ENCODE measurements at places on chromosomes 12 and 14.

- DNase-seq = no peak
These were observed 20.3 kb downstream of the DNAL1 start for GRCh38 chr14:73665130-73665529.

GRCh38 chr14:89616852-89617341, 199.9 kb upstream of the FOXN3 start:
- peak; percentile 68 for DNase-seq

- DNase-seq = no peak
These were observed 190.8 kb downstream of the SLC5A8 start for GRCh38 chr12:101019201-101019600.

DNA sequence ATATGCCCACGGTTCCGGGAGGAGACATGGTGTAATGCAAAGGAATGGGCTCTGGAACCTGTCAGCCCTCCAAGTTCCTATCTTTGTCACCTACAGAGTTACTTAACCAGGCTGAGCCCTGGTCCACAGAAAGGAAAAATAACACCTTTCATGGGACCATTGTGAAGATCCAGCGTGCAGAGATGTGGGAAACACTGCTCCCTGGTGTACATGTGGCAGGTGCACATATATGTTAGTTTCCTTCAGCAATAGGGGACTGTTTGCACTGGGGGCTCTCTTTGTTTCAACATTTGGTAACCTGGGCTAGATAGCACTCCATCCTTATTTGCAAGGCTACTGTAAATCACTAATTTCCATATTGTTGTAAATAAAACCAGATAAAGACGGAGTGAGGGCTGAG, 72.3 kb downstream of the ANO2 start:
- DNase-seq = no peak

DNA sequence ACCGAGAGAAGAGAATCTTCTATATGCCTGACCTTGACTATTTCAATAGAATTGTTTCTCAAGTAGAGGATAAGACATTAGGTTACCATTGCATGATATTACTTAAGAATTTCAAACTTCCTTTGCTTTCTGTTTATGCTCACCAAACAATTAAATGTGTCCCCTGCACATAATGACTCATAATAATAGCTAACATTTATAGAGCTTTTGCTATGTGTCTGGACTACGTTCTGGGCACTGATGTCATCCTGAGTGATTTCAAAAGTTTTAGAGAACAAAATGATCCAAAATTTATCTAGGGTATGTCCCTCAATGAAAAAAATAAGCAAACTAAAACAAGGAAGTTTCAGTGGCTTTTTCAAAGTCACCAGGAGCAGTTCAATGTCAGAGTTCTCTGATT, 38.8 kb downstream of the SLC15A5 start:
- DNase-seq = peak; percentile 10

DNA sequence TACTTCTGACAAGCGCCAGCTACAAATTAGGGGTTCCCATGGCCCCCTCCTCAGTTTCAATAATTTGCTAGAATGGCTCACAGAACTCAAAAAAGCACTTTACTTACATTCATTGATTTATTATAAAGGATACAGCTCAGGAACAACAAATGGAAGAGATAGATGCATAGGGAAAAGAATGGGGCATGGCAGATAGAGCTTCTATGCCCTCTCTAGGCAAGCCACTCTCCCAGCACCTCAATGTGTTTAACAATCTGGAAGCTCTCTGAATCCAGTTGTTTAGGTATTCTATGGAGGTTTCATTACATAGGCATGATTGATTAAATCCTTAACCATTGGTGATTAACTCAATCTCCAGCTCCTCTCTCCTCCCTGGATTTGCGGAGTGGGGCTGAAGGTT, 184.5 kb upstream of the DAAM1 start:
- no peak for DNase-seq

GRCh38 chr12:24584032-24584675, 364.7 kb downstream of the BCAT1 start:
- peak; percentile 57 for DNase-seq

DNA sequence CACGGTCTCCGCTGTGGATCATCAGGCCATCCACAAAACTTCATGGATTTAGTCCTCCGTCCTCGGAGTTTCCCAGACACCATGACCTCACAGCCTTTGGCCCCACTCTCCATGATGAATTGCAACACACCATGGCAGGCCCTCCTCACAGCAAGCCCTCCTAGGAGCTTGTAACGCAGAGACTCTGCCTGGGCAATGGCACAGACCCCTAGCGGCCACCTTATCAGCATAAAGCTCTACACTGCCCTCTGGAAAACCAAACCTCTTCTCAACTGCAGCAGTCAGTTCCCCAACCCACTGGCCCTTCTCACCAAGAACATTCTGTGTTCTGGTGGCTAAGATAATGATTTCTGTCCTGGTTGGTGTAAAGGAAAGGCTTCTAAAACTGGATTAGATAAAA, 238.4 kb upstream of the USP15 start:
- DNase-seq = no peak

DNA sequence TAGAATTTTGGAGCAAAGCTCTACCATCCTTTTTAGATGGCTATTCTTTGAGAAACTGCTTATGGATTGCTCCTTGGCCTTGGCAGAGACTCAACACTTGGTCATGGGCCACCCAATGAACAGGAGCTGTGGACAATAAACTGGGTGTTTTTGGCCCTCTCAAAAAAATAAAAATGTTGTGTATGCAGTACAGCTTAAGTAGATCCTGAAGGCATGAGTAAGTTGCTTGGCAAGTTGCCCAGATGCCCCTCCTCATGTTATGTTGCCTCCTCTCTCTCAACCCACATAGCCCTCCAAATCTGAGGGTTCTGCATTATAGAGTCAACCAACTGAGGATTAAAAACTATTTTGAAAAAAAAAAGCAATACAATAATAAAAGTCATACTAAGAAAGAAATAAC, 124.9 kb downstream of the ATP23 start:
- no peak for DNase-seq

DNA sequence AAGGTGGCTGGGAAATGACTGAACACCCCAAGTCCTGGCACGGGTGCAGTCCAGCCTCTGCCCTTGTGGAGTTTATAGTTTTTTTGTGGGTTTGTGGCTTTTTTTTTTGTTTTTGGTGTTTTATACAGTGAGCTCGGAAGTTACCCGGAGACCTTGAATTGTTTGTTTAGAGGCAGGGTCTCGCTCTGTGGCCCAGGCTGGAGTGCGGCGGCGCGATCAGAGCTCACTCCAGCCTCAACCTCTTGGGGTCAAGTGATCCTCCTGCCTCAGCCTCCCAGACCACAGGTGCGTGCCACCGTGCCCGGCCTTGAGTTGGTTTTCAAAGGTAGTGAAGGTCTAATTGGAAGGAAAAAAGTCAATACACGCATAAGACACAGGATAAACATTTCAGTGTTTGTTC, 879 bp upstream of the ANHX start:
- no peak for DNase-seq

DNA sequence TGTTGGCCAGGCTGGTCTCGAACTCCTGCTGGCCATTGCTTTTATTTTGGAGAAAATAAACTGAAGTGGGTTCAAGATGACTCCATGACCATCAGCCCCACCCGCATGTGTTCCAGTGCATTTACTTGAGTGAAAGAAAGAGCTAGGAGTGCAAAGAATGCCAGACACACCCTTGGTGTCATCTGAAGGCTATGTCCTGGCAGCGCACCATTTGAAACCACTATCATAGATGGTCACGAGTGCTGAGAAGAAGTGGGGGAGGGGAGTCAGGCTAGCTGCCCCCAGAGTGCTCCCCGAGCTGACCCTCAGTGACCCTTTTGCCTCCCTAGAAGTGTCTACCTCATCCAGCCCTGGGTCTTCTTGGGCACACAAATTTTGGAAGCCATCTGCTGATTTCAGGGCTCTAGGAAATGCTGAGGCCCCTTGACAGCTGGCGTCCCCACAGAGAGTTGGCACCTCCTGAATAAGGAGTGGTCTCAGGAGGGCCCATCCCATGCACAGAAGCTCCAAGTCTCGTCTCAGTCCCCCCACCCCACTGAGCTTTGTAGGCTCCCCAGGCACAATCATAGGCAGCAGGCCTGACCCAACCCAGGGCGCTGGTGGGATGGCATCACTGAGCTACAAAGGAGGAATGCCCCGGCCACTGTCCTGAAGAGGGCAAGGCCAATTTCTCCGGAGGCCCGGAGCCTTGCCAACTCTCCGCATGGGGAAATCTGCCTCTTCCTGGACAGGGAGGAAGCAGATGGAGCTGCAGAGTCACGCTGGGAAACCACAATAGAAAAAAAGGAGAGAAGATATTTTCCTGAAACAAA, 28.0 kb downstream of the PXN start:
- DNase-seq = peak; percentile 88

DNA sequence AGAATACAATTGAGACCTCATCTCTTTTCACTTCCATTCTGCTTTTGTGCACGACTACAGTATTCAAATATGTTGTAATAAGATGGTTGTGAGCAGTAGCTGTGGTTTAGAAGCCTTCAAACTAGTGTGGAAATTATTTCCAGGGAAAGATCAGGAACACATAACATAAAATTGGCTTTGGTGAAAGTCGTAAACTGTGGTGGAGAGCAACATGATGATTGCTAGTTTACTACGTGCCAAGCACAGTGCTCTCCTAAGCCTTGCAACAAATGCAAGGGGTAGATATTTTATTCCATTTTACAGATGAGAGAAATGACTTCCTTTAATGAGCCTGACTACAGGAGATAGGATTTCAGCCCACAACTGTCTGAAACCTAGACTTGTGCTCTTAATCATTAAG, 172.4 kb upstream of the LMNTD1 start:
- DNase-seq = no peak

- DNase-seq = no peak
These were observed 77.2 kb downstream of the C2CD5 start for GRCh38 chr12:22467190-22467589.

DNA sequence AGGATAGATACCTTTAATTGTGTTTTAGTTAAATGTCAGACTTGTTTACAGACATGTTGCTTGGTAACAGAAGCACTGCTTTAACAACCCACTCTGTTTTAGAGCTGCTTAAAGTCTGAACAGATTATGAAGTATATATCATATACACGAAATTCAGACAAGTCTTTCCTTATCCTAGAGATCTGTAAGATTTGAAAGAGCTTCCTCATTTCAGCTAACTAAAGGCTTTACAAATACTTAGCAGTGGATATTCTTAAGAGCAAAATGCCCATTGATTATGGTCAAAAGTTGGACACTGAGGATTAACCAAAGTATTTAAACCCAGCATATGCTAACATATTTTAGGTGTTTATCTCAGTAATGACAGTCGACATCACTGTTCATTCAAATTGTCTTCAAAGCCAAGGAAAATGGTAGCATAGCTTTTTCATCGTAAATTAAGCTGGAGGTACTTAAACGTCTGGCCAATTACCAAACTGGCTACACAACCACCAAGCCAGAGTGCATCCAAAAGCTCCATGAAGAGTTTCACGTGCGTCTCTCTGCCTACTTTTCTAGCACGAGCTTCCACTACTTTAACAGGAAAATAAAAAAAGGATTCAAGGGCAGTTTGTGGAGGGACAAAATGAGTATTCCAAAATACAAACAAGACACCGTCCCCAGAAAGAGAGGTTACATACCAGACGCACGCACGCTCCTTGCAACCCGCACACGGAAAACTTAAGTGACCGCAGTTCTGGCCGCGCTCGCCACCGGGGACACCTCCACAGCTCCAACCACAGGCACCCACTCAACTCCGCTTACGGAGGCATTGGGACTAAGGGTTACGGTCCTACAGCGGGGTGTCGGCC, 565 bp downstream of the CEP83 start:
- DNase-seq = peak; percentile 13

DNA sequence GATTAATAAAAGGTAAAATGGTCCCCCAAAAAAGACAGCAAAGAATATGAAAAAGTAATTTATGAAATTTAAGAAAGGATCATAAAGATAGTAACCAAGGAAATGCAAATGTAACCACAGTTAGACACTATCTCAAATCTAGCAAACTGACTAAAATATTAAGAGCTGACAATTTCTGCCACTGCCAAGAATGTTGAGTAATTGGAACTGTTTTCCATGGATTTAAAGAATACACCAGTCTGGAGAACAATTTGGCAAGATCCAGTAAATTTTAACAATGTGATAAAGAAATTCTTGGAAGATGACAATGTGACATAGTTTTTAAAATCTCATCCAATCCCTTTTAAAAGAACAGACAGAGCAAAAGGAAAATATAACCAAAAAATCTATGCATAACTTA, 798.0 kb upstream of the MGAT4C start:
- no peak for DNase-seq

DNA sequence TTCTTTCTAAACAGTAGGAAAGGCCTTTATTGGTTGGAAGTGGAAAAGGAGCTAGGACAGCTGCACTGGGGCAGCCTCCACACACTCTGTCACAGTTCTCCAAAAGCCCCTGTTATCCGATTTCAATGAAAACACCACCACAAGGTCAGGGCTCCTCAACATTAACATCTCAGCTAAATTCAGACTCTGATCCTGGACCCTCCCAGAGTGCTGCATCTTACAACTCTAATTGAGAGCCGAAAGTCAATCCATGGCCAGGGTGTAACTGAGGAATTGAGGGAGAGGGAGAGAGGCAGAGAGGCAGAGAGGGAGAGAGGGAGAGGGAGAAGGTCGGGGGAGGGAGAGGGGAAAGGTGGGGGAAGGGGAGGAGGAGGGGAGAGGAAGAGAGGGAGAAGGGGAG, 32.1 kb downstream of the DICER1 start:
- no peak for DNase-seq

- peak; percentile 83 for DNase-seq
These were observed 8.9 kb downstream of the ANG start for GRCh38 chr14:20697273-20698017.

DNA sequence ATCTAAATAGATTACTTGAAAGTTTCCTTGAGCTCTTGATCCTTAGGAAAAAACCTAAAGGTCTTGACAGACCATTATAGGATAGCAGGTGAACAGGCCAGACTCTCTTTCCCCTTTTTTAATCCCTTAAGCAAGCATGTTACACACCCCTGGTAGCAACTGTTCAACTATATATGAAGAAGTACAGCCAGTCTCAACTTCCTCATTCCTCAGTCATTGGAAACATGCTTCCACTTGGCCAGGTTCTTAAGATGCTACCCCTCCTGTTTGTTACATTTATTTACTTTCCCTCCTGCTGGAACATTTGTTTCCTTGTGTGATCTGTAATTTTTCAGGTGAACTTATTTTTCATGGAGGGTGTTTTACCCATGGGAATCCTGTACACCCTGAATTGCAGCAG, 124.1 kb downstream of the ARMH4 start:
- no peak for DNase-seq

- no peak for DNase-seq
These were observed 886.2 kb upstream of the MGAT4C start for GRCh38 chr12:87142342-87142741.

- no peak for DNase-seq
These were observed 37.3 kb downstream of the KIF21A start for GRCh38 chr12:39405580-39405979.

Measured in suppressor macrophage treated with lipopolysaccharide for 4 hours (primary cell).